Epithelial cell of umbilical artery (primary cell): ENCODE measurements at places on chromosomes 7 and 10. TPM values are rescaled to one million over a fixed set of nuclear protein-coding genes. Genes with fewer than 3 reads are reported as not detected.

The PIK3AP1 gene
- 0.30 and 0.32 TPM in 2 replicates for total RNA-seq

The LIPN gene
- not detected in 2 replicates for total RNA-seq

The ENTPD7 gene
- 18.2 and 18.7 TPM in 2 replicates for total RNA-seq

The INA gene
- under 0.01 and 0.15 TPM in 2 replicates for total RNA-seq

The CNTNAP2 gene
- not detected in 2 replicates for total RNA-seq

The CRTAC1 gene
- total RNA-seq = 0.30 and 0.32 TPM in 2 replicates

The EGR2 gene
- 0.32 TPM in 1 of 2 replicates, not detected in the other for total RNA-seq

The MYL10 gene
- not detected in 2 replicates for total RNA-seq

The XRCC2 gene
- 4.4 and 4.5 TPM in 2 replicates for total RNA-seq

The ZNF37A gene
- total RNA-seq = 7.1 and 13.7 TPM in 2 replicates

The CYP26C1 gene
- total RNA-seq = 0.32 and 1.4 TPM in 2 replicates

The HTR5A gene
- total RNA-seq = not detected in 2 replicates

The TYW1B gene
- total RNA-seq = 2.1 and 4.2 TPM in 2 replicates

The UROS gene
- total RNA-seq = 56.2 and 56.8 TPM in 2 replicates

The CLRN3 gene
- not detected in 2 replicates for total RNA-seq

The SPDYE6 gene
- total RNA-seq = not detected in 2 replicates

The ACSM6 gene
- total RNA-seq = not detected in 2 replicates

The TWNK gene
- 8.8 and 10.9 TPM in 2 replicates for total RNA-seq

The FIS1 gene
- total RNA-seq = 336 and 410 TPM in 2 replicates

The CPN1 gene
- total RNA-seq = not detected in 2 replicates

The GRB10 gene
- 91.2 and 99.7 TPM in 2 replicates for total RNA-seq

The SEMA4G gene
- total RNA-seq = 0.30 and 0.65 TPM in 2 replicates

The GDI2 gene
- total RNA-seq = 549 and 587 TPM in 2 replicates

The AKR1D1 gene
- not detected in 2 replicates for total RNA-seq

The NUTM2A gene
- 0.15 TPM in 1 of 2 replicates, not detected in the other for total RNA-seq

The ZNF277 gene
- 59.4 and 60.1 TPM in 2 replicates for total RNA-seq

The MYO3A gene
- not detected in 2 replicates for total RNA-seq

The DBF4 gene
- total RNA-seq = 27.6 and 38.6 TPM in 2 replicates

The OTUD1 gene
- 4.2 and 7.9 TPM in 2 replicates for total RNA-seq

The CACUL1 gene
- 19.9 and 20.8 TPM in 2 replicates for total RNA-seq

The NFE2L3 gene
- 63.7 and 82.5 TPM in 2 replicates for total RNA-seq

The ACTL6B gene
- total RNA-seq = not detected in 2 replicates
